SK-MEL-5 (cell line): ENCODE measurements at places on chromosomes 2 and 18.
A peak's percentile ranks its signal among the peaks of the same experiment; 100 is the strongest.

- no peak for DNase-seq
Observed at GRCh38 chr18:48028081-48028480, 97.6 kb upstream of the SMAD2 start.

DNA sequence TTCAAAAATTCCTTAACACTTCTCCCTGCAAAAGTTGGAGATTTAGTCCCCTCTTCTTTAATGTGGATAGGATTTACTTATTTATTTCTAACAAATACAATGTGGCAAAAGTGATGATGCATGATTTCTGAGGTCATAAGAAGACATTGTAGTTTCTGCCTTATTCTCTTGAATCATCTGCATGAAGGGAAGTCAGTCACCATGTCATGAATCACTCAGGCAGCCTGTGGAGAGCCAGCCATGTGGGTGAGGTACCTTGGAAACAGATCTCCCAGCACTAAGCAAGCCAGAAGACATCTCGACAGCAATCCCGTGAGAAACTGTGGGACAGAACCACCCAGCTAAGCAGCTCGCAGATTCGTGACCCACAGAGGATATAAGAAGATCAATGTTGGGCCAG lies 2.7 kb upstream of the ZC3H8 start:
- peak; percentile 20 for DNase-seq

DNA sequence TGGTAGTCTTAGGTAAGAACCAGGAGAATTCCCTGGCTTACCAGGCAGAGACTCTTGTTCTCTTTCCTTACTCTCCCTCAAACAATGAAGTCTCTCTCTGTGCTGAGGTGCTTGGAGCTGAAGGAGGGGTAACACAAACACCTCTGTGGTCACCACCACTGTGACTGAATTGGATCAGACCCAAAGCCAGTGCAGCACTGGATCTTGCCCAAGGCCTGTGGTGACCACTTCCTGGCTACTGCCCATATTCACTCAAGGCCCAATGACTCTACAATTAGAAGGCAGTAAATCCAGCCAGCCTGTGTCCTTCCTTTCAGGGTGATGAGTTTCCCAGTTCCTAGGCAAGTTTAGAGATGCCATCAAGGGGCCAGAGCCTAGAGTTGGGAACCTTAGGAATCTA lies 706.8 kb downstream of the SLC4A3 start:
- DNase-seq, result no peak

DNA sequence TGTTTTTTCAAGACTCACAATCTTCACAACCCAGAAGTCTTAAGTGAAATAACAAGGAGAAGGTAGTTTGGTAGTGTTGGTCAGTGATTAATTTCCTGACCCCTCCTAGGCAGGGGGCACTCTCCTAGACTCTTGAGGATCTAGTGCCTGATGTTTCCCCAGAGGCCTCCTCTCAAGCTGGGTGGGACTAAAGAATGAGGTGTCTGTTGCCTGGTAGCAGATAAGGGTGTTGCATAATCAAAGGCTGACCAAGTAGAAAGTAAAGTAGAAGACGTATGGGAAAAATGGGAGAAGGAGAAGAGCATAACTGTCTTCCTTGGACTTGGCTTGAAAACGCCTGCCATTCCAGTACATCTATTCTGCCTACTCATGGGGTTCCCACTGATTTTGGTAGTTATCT lies 37.8 kb downstream of the VIT start:
- no peak for DNase-seq

DNA sequence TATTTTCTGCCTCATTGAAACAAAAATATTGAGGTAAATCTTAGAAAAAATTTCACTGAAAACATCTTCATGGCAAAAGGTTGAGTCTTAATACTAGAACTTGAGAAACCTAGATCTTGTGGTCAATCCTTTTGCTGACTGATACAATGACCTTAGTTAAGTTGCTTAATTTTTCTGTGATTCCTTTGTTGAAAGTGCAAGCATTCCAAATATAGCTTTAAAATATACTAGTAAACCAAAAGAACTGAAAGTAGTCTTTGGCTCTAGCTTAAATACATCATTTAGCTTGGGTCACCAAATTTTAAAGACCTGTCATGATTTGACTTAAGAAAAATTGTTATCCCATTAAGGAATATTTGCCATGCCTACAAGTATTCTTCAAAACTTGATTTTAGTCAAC lies 16.7 kb downstream of the BMP10 start:
- no peak for DNase-seq

GRCh38 chr2:170381678-170382077 lies 203.7 kb downstream of the MYO3B start:
- no peak for DNase-seq

DNA sequence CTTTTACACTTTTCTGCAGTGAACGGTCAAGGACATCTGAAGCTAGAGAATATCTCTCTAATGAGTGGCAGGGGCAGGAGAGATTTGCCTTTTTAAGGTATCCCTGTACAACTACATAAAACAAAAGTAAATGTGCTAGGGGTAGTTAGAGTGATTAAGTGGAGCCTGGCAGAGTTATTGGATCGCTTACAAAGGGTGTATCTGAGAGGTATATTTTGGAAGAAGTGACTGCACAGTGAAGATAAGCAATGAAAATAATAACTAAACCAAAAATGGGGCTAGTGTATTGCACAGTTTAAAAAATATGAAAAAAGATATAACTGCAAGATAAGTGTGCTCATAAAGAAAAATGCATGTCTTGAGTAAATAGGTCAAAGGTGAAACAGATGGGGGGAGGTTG lies 193.5 kb upstream of the EPC2 start:
- no peak for DNase-seq

- no peak for DNase-seq
Observed at GRCh38 chr18:46046126-46046525, 25.9 kb downstream of the PSTPIP2 start.

DNA sequence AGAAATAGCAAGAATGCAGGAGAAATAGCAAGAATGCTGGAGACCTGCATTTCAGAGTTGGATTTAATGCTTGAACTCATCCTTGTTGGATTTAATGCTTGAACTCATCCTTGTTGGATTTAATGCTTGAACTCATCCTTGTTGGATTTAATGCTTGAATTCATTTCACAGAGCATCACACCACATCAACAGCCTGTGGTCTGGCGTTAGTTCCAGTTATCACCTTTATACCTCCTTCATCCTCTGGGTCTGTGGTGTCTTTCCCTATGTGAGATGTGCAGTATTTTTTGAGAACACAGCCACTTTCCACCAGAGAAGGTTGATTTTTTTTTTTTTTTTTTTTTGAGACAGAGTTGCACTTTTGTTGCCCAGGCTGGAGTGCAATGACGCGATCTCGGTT lies 546.4 kb upstream of the SOX11 start:
- DNase-seq, result no peak

GRCh38 chr2:205283736-205284270 lies 398.5 kb upstream of the NRP2 start:
- no peak for DNase-seq

DNA sequence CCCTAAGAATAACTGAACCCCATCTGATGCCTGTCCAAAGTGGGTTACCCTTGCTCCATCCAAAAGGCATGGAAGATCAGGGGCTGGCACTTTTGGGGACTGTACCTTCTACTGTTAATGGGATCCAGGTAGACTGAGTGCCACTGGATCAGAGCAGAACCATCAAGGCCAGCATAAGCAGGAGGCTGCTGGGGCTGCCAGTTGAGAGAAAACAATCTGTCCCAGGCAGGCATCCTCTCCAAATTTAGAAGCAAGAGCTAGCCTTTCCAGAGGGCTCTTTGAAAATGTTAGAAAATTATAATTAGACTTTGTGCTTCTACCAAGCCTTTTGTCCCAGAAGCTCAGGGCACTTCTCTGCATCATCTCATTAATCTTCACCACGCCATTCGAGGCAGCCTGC lies 245.6 kb downstream of the CDH20 start:
- DNase-seq, result no peak

DNA sequence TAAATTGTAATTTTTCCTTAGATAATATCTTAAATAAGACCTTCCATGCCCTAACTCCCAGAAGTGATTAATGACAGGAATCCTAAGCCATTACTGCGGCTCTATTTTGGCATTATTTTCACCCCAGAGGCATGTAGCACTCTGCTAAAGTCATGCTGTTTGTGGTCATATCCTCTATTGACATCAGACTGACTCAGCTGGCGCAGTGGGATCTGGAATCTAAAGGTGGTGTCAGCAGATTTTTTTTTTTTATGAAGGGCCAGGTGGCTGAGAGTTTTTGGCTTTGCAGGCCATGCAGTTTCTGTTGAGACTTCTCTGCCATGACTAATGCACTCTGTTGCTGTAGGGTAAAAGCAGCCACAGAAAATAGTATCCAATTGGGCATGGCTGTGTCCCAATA lies 64.1 kb upstream of the ACVR1C start:
- no peak for DNase-seq

DNA sequence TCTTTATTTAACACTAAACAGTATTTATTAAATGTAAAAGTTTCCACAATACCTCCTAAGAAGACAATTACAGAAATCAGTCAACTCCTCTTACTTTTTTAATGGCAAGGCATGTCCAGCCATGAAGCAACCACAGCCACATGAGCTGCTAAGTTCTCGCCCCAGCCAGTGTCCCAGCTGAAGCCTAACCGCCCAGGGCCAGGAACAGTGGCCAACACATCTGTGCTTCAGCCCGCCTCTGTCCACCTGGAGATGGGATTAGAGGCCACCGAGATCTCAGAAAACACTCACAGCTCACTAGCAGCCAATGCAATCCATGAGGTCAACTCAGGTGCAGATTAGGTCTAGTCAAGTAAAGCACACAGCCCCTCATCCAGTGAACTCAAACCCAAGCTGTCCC lies 40.2 kb downstream of the PID1 start:
- DNase-seq, result no peak

DNA sequence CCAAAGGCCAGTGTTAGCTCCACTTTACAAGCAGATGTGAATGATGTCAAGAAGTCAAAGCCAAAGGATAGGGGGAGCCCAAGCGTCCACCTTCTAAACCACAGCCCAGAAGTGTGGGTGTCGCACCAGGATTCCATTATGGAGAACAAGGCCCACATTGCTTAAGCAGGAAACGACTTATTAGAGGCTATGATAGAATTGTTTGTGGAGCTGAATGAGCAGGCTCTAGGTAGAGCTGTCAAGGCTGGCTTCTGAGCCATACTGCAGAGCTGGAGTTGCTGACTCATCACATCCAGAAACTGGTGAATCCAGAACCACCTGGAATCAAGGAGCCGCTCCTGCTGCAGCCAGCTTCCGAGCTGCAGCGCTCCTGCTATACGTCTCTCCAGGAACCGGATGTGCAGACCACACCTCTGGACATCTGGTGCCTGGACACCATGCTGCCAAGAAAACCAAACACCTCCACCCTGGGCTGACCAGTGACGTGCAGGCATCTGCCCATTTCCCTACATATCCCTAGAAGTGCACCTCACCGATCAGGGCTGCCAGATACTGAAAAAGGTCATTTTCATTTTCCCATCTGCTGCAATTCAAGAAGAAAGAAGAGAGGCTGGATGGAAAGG lies 6.2 kb upstream of the TWIST2 start:
- DNase-seq, result no peak

DNA sequence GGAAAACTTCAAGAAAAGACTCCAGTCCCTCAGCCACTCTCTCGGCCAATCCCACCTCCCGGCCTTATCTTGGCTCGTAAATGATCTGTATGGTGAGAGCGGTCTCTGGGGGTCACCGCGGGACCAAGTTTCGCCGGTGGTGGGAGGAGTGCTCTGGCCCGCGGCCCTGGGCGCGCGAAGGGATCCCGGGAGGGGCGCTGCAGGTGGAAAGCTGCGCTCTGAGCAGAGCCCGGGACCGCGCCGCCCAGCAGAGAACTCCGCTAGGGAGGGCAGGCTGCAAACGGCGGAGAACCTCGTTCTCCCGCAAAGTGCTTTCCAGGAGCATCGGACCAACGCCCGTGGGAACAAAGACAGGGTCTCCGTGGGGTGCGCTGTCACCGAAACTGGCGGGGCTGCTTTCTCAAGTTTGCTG lies 622 bp downstream of the LRP2 start:
- no peak for DNase-seq

GRCh38 chr2:174996622-174997021 lies 8.6 kb downstream of the CHN1 start:
- no peak for DNase-seq

DNA sequence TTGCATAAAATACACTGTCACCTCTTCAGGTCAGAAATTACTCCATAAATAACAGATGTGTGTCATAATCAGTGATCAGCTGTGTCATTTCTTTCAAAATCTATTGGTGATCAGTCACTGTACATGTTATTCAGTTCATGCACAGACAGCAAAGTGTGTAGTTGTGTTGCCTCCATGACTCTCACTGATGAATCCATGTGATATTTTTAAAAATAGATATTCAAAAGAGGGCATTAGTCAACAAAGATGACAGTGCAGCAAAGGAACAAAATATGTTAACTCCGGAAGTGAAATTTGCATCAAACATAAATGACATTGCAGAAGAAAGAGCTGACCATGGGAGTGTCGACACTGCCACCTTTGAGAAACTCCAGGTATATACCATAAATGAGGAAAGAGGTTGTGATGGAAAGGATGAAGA lies 17.1 kb upstream of the MCM6 start:
- no peak for DNase-seq

- DNase-seq, result no peak
Observed at GRCh38 chr2:11286749-11287148, 57.7 kb downstream of the ROCK2 start.

DNA sequence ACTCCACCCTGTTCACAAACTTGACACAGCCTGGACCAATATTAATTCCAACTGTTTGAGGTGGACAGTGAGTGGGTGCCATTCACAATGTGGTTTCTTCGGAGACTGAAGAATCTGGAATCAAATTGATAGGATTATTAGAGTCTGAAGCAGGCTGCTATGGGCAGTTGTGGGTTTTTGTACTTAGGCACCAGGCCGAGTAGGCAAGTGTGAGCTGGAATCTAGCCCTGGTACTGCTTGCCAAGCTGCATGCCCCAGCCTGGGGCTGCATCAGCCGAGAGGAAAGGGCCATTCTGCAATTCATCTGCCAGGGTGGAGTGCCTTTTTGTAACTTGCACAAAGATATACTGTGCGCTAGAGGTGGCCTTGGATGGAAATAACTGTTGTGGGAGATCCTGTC lies 654.7 kb upstream of the FANCL start:
- no peak for DNase-seq

DNA sequence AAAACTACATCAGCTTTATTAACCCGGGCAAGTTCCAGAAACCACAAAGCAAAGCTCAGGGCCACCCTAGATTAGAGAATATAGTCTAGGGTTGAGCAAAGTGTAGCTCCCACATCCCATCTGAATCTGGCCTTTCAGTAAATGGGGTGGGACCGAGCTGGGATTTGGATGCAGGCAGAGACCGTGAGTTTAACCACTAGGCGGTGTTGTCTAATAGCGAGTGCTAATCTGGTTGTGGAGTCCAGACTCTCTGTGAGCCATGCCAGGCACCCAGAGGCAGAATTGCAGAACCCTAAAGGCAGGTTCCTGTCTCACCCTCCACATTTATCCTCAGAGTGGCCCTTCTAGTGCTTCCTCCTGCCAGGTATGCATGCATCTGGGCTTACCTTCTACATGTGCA lies 435.9 kb downstream of the TSN start:
- DNase-seq, result peak; percentile 71

DNA sequence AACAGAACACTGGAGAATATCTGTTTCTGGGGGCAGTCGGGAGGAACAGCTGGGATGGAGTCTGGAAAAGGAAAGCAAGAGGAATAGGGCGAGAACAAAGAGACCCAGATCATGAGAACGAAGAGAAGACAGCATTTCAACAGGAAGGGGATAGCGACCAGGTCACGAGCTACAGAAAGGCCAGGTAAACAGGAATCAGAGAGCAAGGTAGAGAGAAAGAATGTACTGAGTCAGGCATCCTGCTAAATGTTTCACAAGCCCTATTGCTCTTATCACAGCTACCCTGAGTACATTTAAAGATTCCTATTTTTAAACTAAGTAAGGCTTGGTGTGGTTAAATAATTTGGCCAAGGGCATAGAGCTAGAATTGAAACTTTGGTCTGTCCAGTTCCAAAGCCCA lies 254.9 kb upstream of the RAB12 start:
- DNase-seq, result no peak

GRCh38 chr2:15818881-15819280 lies 121.5 kb upstream of the MYCN start:
- DNase-seq, result no peak
